Activated CD8-positive, alpha-beta memory T cell treated with anti-CD3 and anti-CD28 coated beads for 24 hours (primary cell): ENCODE measurements at places on chromosomes 5 and 9.

DNA sequence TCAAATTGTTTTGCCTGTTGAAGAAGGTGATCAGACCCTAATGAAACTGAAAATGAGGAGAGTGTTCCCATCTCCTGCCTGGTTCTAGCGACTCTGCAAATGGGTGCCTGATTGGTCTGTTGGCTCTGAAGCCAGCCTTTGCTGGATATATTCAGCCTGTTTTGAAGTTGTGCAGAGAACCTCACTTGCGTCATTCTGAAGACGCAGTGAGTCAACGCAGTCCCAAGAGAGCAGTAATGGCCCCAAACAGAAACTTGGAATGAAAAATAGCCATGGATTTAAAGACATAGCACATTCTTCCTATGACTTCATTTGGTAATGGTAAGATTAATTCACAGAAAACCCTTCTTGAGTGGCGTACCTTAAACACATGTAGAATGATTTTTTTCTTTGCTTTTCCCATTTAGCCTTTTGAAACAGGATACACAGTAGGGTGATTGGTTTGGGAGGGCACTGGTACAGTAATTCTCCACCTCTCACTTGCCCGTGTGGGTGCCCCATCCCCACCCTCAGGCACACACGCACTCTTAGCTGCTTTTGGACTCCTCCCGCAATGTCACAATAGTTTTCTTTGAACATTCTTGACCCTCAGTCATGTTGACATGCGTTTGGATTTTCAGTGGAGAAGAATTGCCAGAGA is 54.1 kb upstream of the ABL1 start:
- no peak for DNase-seq

DNA sequence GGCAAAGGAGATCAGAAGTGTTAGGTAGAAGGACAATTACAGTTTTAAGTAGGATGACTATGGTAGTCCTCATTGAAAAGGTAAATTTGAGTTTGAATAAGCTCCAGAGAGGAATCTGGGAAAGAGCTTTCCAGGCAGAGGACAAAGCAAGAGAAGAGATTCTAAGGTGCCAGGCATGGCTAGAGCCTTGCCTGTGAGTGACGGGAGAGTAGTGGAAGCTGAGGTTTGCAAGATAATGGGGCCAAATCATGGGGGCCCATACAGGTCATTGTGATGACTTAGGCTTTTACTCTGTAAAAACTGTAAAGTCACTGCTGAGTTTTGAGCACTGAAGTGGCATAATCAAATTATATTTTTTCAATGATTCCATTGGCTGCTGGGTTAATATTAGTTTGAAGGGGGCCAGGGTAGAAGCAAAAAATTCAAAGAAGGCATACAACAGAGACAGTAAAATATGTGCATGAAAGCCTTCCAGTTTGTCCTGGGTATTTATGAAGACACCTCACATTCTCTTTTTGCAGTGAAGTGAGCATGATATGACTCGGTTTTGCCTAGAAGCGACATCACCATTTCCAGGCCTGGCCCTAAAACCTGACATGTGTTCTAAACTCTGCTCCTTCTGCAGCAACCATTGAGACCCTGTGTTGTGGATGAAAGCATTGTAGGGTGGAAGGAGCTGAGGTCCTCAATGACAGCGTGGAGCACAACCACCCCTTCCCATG is 279.8 kb upstream of the TNC start:
- no peak for DNase-seq

DNA sequence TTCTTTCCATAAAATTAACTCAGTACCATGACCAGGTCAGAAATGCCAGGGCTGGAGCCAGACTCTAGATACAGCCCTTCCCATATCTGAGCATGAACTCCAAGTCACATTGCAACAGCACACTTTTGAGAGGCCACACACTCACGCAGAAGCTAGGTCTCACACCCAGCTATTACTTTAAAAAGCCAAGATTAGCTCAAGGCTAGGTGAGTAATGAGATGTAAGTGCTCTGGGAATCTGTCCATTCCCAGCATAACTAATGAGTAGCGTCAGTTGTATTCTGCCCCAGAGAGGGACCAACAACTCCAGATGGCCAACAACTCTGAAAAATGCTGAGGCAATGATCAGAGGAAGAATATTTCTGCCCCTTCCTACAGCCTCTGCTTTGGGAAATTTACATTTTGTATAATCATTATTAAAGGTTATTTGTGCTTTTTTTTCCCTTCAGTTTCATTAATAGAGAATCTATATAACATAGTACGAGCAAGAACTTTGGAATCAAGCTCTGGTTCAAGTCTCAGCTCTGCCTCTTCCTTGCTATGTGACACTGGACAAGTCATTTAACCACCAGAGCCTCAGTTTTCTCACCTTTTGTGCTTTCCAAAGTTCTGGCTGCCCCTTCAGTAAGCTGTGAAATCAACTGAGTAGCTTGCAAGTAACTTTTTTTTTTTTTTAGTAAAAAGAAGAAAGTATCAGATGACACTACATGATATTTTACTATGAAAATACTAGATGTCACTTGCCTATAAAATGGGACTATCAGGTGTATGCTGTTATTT is 118.3 kb downstream of the NR6A1 start:
- no peak for DNase-seq

GRCh38 chr9:35834260-35835215 is 5.5 kb downstream of the TMEM8B start:
- no peak for DNase-seq

GRCh38 chr9:29078063-29078666 is 1504.9 kb upstream of the C9orf72 start:
- no peak for DNase-seq

- DNase-seq: no peak
Measured at GRCh38 chr9:16542290-16542689, 328.2 kb downstream of the BNC2 start.

DNA sequence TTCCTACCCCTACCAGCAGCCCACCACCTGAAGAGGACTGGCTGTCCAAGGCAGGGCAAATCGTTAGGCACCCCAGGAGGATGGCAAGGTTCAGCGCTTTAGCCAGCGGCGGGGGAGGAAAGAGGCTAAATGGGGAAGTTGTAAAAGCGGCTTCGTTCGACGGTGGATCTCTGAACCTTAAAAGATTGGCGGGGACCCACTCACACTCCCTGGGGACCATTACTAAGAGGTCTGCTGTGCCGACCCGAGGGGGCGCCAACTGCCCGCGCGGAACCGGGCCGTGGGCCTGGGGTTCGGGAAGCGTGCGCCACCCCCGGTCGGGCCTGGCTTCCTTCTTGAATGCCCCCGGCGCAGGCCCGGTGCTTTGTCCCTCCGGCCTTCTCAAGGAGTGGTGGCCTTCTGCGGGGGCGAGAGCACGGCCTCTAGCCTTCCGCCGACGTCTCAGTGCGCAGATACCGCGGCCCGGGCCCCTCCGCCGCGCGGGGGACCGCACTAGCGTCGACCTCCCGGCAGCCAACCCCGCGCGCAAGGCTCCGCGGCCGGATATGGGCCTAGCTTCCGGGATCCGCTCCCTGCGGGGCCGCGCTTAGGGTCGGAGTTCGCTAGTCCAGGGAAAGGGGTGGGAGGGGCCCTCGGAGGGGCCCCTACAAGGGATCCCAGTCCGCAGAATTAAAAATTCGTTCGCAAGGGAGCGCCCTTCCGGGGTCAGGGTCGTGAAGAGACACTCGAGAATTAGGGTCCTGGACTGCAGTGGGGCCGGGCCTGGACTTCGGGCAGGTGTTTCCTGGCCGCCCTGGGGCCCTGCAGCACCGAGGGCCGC is 10.5 kb downstream of the NR2F1-AS1 start:
- DNase-seq: no peak

DNA sequence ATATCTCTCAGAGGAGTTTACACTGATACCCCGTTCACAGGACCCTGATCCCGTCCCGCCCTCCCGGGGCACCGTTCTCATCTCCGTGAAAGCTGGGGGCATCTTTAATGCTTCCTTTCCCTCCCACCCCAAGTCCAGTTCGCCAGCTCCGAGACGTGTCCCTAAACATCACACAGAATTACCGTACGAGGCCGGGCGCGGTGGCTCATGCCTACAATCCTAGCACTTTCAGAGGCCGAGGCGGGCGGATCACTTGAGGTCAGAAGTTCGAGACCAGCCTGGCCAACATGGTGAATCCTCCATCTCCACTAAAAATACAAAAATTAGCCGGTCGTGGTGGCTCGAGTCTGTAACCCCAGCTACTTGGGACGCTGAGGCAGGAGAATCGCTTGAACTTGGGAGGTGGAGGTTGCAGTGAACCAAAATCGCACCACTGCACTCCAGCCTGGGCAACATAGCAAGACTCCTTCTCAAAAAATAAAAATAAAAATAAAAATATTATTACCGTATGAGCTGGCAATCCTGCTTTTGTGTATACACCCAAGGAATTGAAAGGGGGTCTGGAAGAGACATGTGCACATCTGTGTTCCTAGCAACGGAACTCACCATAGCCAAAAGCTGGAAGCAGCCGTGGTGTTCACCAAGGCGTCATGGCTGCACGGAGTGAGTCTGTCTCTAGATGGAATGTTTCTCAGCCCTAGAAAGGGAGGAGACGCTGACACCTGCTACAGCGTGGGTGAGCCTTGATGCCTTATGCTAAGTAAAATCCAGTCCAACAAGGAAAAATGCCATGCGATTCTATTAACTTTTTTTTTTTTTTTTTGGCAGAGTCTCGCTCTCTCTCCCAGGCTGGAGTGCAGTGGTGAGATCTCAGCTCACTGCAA is 1.2 kb upstream of the ABO start:
- DNase-seq: peak; percentile 47

DNA sequence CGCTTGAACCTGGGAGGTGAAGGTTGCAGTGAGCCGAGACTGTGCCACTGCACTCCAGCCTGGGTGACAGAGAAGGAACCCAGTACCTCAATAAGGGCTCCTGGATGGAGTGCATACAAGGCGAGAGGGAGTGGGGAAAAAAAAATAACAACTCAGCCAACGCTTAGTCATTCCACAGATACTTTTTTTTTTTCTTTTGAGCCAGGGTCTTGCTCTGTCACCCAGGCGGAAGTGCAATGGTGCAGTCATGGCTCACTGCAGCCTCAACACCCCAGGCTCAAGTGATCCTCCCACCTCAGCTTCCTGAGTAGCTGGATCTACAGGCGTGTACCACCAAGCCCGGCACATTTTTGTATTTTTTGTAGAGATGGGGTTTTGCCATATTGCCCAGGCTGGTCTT is 59.5 kb upstream of the GGTA1 start:
- no peak for DNase-seq

GRCh38 chr9:130309689-130310455 is 44.3 kb downstream of the HMCN2 start:
- no peak for DNase-seq

DNA sequence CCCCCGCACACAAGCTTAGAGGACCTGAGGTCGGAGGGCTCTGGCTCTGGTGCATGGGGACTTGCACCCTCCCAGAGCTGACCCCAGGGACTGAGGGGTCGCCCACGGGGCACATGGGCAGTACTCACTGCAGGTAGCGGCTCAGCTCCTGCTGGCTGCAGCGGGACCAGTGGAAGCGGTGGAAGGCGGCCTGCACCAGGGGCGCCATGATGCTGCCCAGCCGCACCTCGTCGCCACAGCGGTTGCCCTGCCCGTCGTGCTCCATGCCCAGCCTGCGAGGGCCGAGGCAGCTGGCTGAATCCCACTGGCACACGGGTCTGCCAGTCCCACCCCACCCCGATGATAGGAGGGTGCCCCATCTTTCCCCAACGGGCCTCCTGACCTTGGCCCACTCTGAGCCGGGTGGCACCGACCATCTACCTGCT is 93.8 kb downstream of the ZNF354C start:
- DNase-seq: no peak

DNA sequence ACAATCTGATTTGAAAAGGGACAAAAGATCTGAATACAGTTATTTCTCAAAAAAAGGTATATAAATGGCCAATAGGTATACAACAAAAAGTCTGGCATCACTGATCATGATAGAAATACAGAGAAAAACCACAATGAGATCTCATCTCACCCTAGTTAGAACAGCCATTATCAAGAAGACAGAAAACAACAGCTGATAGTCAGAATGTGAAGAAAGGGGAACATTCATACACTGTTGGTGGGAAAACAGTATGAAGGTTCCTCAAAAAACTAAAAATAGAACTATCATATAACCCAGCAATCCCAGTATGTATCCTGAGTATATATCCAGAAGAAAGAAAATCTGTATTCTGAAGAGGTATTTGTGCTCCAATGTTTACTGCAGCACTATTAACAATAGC is 75.7 kb upstream of the OR2K2 start:
- no peak for DNase-seq

DNA sequence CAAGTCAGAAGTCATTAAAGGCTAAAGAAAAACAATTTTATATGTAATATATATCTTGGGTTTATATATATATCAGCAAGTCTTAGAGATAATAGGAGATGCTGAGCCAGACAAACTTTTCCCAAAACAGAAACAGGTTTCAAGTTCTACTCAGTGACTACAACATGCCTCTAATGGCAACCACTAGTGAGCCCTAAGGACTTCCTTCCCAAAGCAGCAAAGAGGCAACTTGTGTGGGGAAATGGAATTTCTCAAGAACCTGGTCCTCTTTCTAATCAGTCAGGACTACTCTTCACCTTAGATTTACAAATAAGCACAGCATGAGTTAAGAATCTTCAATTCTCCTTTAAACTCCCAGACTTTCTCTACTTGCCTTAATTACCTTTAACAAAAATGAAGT is 17.6 kb downstream of the RNF38 start:
- no peak for DNase-seq

GRCh38 chr5:74679966-74680365 is 5.1 kb upstream of the HEXB start:
- no peak for DNase-seq

- DNase-seq: no peak
Measured at GRCh38 chr5:156963125-156963524, at the start of gene TIMD4. TSS of gene TIMD4 (minus strand) at chr5:156963226. CDS start at chr5:156963198, 28 bp downstream.

DNA sequence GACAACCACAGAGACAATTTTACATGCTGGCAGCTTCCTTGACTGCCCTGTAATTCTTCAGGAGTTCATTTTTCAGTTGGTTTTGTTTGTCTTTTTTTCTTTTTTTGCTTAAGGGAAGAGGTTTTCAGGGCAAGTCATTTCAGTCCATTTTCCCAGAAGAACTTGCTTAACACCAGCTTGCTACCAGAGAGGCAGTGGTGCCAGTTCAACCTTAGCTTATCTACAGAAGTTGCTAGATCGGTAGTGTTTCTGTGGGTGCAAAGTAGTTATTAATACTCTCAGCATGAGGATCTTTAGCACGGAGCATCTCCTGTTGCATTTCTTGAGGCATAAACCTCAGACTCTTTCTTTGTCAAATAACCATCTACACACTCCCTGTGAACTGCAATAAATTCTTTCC is 1.1 kb downstream of the SPEF2 start:
- no peak for DNase-seq

- DNase-seq: no peak
Measured at GRCh38 chr9:93667627-93668026, 91.2 kb downstream of the PHF2 start.

GRCh38 chr9:33677961-33678360 is 117.4 kb upstream of the PRSS3 start:
- DNase-seq: no peak

- no peak for DNase-seq
Measured at GRCh38 chr5:134463991-134464760, 52.5 kb upstream of the CDKN2AIPNL start.

DNA sequence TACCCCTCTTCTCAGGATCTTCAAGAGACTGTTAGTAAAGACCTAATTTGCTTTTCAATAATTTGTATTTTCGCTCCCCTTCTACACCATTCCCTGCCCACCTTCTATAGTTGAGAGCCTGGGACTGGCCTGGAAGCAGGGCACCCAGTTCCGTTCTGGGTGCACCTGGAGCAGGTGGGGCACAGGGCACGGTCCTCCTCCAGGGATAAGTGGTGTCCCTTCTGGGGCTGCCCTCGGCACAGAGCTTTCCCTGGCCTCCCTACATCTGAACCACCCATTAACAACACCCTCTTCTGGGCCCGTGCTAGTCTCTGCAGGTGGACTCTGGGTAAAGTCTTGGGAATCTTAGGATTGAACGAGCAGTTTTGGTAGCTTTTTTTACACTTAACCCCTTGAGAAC is 92.8 kb upstream of the PANK3 start:
- DNase-seq: no peak

- DNase-seq: no peak
Measured at GRCh38 chr9:134575901-134576176, 65.8 kb upstream of the COL5A1 start.
